T-helper 9 cell (primary cell): ENCODE measurements at places on chromosomes 7 and 10.

GRCh38 chr10:113133497-113134115 lies 183.6 kb downstream of the TCF7L2 start:
- DNase-seq: no peak

- no peak for DNase-seq
These were observed 5.6 kb downstream of the DAGLB start for GRCh38 chr7:6442114-6442513.

- DNase-seq: no peak
These were observed 187.0 kb upstream of the SLC26A5 start for GRCh38 chr7:103632972-103633371.

- DNase-seq: no peak
These were observed 89.9 kb upstream of the BTBD16 start for GRCh38 chr10:122181041-122181732.

- no peak for DNase-seq
These were observed 175.0 kb upstream of the PITRM1 start for GRCh38 chr10:3347413-3348182.

- no peak for DNase-seq
These were observed 17.0 kb upstream of the RAPGEF5 start for GRCh38 chr7:22373911-22374310.

- no peak for DNase-seq
These were observed 112.2 kb downstream of the SEMA3C start for GRCh38 chr7:80806663-80807062.

DNA sequence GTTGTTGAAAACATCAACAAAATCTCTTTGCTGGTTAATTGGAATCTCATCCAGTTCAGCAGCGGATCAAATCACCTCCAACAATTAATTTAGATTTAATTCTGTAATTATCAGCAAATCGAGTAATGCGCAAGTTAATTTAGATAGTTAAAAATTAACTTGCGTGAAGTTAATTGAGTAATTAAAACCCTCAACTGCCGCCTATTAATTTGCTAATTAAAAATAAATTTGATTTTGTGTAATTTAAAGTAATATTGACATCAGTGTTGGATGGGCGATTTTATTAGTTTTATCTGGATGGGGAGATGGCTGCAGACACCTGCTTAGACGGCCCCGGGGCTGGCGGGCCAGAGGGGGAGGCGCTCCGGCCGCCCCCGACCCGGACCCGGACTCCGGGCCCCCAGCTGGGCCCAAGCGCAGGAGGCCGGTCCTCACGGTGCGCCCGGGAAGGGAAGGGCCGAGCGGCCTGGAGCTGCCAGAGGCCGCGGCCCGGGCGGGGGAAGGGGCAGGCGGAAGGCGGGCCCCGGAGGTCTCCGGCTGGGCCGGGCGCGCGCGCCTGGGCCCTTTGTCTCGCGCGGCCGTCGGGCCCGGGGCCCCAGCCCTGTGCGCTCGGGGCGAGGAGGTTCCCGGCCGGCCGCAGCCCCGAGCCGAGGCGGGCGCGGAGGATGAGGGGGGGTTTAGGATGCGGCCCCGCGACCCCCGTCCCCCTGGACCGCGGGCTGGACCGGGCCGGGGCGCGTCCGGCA lies 3.3 kb upstream of the UNCX start:
- DNase-seq: no peak

- DNase-seq: no peak
These were observed 226.6 kb downstream of the ADAM12 start for GRCh38 chr10:126161691-126162090.

- no peak for DNase-seq
These were observed 219.2 kb downstream of the SDK1 start for GRCh38 chr7:3520206-3520605.

GRCh38 chr7:143406002-143406357 lies 2.7 kb downstream of the EPHA1 start:
- no peak for DNase-seq

GRCh38 chr7:5476001-5476400 lies 52.4 kb upstream of the TNRC18 start:
- DNase-seq: no peak

GRCh38 chr10:131009791-131010190 lies 301.7 kb downstream of the TCERG1L start:
- DNase-seq: no peak

- DNase-seq: no peak
These were observed 654.2 kb upstream of the STEAP1 start for GRCh38 chr7:89500084-89500483.

DNA sequence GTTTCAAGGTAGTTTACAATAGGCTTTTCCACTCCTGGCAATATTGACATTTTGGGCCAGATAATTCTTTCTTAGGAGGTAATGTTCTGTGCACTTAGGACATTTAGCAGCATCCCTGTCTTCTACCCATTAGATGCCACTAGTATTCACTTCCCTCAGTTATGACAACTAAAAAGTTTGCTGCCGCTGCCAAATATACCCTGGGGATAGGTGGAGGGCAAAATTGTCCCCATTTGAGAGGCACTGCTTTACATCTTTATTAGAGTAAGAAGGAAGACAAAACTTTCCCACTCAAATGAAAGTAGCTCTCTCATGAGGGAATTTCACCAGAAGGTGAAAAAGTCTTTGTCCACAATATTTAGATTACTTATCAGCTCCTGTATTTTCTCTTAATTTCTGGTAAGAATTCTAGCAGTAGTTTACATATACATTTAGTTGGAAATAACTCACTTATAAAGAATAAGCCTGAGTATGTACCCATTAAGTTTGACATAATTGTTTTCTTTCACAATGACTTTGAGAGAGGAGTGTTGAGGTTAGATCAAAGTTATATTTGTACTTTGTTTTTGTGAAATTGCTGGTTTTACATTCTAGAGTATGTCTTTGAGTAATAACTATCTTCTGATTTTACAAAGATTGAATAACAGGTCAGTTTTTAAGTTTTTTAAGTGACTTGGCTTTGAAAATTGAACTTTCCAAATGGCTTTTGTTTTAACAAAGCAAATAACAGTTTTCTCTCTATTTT lies 46.0 kb downstream of the HELLS start:
- no peak for DNase-seq

GRCh38 chr10:18651324-18652007 lies at the start of gene NSUN6:
Gene NSUN6, minus strand, starts transcription at chr10:18651587. Its CDS starts 384 bp downstream, at chr10:18651203.
- DNase-seq: peak; percentile 92

- no peak for DNase-seq
These were observed 545 bp downstream of the GIGYF1 start for GRCh38 chr7:100693312-100694097.

DNA sequence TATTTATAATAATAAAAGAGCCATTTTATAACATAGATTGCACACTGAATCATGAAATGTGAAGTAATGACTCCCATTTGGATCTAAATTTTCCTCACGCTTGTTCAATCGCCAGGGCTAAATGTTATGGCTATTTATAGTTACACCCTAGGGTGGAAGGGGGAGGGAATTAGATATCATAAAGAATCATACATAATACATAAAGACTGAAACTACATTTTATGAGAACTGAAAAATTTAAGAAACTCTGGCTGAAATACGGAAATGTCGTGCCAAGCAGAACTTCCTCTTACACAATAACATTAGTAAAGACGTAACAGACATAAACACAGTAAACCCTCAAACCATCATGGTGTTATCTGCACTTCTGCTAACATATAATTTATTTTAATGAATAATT lies 327.5 kb upstream of the PHF14 start:
- DNase-seq: no peak

DNA sequence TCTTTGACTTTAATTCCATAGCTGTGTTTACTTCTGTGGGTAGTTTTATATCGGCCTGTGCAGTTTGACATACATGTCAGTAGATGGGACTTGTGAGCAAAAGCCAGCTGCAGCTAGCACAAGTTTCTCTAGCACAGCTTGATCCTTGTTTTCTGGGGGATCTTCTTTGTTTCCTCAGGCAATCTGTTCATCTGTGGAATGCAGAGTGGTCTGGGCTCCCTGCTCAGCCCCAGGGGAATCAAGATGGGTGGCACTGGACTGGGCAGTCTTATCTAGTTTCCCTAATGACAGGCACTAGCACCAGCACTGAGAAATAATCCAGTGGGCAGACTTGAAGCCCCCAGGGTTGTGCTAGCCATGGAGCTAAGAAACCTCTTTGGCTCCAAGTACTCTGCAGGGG lies 40.8 kb downstream of the CYP2C19 start:
- DNase-seq: no peak

DNA sequence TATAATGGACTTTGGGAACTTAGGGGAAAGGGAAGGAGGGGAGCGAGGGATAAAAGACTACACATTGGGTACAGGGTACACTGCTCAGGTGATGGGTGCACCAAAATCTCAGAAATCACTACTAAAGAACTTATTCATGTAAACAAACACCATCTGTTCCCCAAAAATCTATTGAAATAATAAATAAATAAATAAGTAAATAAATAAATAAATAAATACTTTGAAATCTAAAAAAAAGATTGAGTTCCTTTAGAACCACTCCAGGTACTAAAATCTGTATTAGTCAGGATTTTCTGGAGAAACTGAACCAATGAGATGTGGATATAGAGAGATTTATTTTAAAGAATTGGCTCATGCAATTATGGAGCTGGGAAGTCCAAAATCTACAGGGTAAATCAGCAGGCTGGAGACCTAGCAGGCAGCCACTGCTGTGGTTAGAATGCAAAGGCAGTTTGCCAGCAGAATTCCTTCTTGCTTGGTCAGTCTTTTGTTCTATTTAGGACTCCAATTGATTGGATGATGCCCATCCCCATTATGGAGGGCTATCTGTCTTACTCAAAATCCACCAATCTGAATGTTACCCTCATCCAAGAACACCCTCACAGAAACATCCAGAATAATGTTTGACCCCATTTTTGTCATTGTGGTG lies 8.9 kb downstream of the IGFBP1 start:
- no peak for DNase-seq

DNA sequence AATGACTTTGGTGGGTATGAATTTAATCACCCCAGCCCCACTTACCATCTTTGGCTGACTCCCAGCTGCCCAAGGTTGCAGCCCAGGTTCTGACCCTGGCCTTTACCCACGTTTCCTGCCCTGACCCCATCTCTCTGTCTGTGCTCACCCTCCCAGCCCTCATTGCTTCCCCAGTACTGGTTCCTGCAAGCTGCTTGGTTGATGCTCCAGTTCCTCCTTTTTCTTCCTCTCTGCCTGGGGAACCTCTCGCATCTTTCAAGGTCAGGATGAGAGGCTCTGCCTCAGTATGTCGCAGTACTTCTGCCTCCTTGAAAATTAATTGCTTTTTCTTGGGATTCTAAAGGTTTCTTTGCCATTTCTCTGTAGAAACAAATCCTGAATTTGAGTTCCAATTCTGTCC lies 263.8 kb upstream of the ZNF32 start:
- no peak for DNase-seq

DNA sequence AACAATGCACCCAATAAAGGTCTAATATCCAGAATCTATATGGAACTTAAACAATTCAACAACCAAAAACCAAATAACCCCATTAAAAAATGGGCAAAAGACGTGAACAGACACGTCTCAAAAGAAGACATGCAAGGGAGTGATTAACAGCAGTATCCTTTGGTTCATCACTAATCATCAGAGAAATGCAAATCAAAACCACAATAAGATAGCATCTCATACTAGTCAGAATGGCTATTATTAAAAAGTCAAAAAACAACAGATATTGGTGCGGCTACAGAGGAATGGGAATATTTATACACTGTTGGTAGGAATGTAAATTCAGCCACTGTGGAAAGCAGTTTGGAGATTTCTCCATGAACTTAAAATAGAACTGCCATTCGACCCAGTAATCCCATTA lies 46.6 kb downstream of the MSRB2 start:
- no peak for DNase-seq

DNA sequence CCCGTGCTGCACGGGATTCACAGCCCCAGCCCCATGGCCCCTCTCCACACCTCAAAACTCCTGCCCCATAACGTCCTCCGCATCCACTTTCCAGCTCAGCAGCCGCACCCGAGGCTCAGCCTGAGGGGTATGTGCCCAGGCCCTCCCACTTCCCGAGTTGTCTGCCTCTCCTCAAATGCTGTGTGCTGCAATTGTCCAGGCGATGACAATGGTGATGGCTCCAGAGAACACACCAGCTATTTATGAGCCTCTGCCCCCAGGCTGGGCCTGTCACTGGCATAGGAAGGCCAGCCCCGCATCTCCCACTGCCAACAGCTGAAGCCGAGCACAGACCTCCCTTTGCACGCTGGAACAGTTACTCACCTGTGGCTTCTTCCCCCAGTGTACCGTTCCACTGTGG lies 2.4 kb upstream of the LDB3 start:
- no peak for DNase-seq

GRCh38 chr10:132848951-132849545 lies 63.1 kb upstream of the NKX6-2 start:
- DNase-seq: no peak

DNA sequence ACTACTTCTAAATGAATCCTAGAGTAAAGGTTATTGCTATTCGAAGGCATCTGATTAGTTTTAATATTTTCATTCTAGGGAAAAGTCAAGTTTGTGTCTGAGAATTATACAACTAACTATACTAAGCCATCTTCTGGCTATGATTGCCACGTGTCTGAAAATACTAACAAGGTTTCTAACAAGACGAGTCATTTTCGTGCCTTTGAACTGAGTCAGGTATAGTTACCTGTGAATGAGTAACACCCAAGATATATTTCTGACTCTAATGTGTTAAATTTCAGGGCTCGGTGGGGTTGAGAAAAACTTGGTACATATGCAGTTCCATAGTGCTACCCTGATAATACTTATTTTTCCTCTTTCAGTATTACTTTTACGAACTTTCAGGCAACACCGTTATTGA lies 35.5 kb downstream of the TASOR2 start:
- no peak for DNase-seq

GRCh38 chr7:36945612-36946400 lies 221.5 kb upstream of the AOAH start:
- DNase-seq: no peak

GRCh38 chr7:78161781-78162180 lies 363.2 kb downstream of the PHTF2 start:
- DNase-seq: no peak

GRCh38 chr10:78777466-78777865 lies 291.3 kb upstream of the ZMIZ1 start:
- DNase-seq: no peak

DNA sequence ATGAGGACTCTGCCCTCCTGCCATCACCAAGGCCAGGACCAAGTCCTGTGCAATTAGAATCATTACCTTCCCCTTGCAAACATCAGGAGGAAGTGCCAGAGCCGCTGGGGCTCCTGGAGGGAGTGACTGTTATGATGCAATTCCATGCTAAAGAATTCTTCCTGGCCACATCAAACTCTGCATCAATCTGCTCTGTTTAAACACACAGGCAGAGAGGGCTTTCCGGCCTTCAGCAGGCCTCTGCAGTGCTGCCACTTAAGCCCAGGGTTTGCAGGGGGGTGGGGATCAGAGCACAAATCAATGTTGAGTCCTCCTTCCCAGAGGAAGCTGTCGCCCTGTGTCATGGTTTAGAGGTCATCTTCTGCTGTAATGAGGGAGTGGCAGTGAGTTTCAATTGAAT lies 58.1 kb downstream of the CTBP2 start:
- DNase-seq: no peak

- no peak for DNase-seq
These were observed 105.3 kb downstream of the SKAP2 start for GRCh38 chr7:26759108-26759507.
